ENCODE measurements at places on chromosomes 2 and 18.

DNA sequence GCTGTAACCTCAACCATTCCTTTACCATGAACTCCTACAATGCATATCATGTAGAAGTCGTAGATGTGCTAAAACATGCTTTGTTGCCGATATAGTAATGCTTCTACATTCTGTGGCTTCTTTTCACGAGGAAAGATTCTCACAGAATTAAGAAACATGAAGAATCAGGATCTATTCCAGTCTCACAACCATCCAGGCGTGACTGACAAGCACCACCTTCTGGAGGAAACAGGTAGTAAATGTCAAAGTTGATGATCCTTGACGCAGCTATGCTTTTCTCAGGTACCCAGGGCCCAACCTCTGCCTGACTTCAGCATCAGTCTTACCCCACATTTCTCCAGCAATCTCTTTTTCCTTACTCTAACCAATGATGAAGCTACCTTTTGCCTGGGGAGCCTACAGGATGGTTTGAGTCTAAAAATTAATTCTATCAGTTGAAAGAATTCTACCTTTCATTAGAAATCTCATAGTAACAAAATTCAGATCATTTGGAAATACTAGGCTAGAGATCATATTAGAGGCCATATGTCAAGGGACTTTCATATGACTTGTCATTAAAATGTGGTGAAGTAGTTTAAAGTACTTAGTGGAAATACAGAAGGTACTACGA is 123.3 kb upstream of the RND3 start:
- DNase-seq: no peak

DNA sequence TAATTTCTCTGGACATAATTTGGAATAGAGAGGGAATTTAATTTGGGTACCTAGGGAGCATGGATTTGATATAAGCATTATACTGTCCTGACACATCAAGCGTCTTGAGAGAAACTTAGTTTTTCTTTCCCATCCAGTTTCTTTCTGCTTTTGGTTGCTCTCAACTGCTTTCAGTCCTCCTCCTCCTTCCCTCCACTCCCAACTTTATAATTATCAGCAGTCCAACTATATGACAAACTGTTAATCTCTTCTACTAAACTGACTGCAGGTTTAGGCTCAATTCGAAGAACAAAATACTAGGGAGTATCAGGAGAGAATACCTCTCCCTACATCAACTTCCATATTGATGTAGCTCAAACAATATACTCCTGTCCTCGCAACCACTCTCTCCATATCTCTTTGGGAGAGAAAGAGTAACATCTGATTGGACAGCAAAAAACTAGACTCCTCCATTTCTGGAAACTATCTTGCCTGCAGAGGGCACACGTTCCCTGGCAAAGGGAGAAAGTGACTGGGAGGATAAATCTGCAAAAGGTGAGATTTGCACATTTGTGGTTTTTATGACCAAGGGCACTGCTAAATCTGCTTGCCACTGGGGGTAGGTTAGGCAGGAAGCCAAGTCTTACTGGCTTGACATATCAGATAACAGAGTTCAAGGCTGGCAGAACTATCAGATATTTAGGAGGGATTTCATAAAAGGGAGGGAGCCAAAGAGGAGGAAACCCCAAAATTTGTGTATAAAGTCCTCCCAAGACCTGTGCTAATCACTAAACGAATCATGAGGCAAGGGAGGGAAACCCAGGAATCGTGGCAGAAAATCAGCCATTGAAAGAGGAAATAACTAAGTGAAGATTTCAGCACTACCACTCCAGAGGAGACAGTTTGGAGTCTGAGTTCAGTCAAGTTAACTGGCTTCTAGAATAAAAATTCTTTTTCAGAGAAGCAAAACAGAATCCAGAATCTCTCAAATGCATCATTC is 40.0 kb downstream of the ICA1L start:
- no peak for DNase-seq

DNA sequence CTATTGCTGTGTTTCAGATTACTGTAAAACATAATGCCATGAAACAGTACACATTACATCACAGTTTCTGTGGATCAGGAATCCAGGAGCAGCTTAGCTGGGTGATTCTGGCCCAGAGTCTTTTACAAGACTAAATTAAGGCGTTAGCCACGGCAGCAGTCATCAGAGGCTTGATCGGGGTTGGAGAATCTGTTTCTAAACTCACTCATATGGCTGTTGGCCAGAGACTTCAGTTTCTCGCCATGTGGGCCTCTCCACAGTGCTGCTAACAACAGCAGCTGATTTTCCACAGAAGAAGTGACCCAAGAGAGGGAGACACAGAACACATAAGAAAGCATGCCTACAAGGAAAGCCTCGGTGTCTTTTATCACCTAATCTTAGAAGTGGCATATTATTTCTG is 89.2 kb upstream of the MYO3B start:
- no peak for DNase-seq

GRCh38 chr2:175247159-175247558 is 65.6 kb upstream of the ATP5MC3 start:
- no peak for DNase-seq

- DNase-seq: no peak
These were observed 19.5 kb downstream of the RALBP1 start for GRCh38 chr18:9494778-9495331.

DNA sequence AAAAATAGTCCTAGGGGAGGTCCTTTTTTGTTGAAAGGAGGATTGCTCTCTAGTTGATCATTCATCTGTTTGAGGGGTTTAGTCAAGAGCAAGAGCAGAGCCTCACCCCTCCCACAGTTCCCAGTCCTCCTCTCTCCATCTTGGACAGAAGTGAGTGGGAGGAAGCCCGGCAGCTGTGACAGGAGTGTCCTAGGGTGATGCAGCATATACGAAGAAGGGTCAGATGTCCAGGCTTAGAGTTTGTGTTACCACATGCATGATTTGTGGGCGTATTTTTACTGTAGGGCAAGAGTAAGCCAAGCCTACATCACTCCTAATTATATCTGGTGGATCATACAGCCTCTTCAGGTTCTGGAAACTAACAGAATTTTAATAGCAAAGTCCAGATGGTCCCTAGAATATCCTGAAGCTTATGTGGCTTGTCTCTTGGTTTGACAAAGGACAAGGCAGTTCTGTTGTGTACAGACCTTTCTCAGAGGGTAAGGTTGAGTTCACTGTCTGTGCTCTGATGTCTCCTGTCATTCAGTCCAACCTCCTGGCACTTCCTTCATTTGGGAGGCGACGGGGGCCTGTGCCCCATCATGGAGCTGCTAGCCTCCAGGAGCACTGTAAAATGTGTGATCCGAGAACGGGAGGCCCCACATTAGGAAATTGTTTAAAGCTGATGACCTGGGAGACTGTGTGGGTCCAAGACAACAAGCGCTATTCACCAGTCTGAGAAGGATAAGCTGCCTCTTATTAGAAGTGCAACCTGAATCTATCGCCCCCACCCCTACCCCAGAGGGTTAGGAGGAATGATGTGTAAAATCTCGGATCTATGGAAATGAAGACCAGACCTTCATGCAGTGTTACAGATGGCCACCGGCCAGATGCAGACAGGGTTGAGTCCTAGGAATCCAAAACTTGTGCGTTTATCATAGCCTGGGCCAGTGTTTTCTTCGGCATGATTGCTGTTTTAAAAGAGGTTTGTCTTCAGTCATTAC is 6.9 kb downstream of the CEP68 start:
- DNase-seq: no peak

- DNase-seq: no peak
These were observed 7.5 kb downstream of the NEU2 start for GRCh38 chr2:233039846-233040530.

GRCh38 chr2:238820916-238821315 is 27.0 kb upstream of the TWIST2 start:
- DNase-seq: no peak

GRCh38 chr2:61262699-61263098 is 100.7 kb downstream of the C2orf74 start:
- no peak for DNase-seq

DNA sequence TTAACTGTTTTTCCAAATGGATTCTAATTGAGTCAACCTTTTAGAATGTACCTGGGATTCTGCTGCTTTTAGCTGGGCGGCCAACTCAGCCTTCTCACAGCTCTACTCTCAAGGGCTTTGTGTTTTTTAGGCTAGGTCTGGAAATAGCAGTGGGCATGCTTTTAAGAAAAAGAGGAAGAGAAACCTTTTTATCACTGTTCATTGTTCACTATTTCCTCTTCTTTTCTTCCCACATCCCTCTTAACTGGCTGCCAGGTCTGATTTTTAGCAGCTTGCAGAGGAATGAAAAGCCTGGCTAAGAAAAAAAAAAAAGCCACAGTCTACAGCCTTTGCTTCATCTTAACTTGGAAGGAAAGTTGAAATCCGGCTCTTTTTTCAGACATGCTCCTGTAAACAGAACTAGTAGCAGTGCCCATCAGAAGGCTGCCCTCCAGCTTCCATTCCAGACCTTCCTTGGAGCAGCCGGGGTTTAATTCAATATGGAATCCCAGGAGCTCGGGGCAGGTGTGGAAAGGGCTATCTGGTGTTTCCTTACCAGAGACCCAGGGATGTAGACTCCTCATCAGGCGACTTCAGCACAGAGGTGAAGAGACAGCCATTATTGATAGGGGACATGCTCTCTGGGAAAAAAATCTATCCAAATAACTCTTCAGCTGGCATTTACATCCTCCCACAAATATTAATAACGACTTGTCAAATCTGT is 230.7 kb downstream of the MYO3B start:
- no peak for DNase-seq

- no peak for DNase-seq
These were observed 2.4 kb upstream of the RBM45 start for GRCh38 chr2:178109813-178110212.

GRCh38 chr18:7023063-7023580 is 94.5 kb downstream of the LAMA1 start:
- DNase-seq: no peak

DNA sequence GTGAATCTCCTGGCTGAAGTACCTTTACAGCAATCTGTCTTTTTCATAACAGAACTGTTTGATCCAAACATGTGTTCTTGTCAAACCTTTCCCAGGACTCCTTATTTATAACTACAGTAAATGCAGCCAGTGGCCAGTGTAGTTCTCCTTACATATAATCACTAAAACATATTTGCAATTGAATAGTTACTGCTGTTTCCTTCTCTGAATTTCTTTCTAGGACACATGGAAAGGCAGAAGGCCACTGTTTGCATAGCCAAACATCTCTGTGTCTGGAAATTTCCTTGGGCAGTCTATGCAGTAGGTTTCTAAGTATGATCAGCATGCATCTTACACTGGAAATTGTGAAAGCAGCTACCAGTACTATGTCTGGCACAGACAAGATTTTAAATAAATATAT is 57.4 kb upstream of the COL3A1 start:
- no peak for DNase-seq

DNA sequence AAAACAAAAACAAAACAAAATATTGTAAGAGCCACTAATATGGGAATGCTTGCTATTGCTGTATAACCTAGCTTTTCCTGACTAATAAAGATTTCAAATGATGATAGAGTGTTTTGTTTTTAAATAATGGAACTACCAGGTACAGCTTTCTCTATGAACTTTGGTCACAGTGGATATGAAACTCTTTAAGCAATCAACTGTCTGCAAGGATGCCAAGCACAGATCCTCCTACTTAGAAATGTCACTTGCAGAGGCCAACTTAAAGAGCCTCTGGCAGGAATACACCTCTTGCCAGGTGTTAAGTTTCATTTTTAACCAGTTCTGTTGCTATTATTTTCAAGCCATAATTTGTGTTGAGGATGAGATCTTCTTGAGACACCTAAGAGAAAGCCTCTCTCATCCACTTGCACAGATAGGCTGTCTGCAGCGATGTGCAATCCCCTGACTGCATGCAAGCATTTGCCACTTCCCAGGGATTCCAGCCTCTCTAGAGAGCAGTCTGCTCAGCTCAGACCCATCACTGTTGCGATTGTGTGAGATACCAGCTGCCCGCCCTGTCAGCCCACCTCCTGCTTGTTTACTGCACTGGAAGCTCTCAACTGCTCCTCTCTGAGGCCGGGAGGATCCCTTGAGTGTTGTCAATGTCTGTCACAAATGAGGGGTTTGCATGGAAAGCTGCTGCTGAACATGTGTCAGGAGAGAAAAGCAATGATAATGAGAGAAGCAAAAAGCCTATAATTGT is 86.1 kb upstream of the SCG2 start:
- DNase-seq: no peak

- DNase-seq: no peak
These were observed 127.9 kb downstream of the ZNF532 start for GRCh38 chr18:58992301-58993231.

GRCh38 chr18:35810520-35810919 is 162.0 kb upstream of the RMP24 start:
- no peak for DNase-seq

DNA sequence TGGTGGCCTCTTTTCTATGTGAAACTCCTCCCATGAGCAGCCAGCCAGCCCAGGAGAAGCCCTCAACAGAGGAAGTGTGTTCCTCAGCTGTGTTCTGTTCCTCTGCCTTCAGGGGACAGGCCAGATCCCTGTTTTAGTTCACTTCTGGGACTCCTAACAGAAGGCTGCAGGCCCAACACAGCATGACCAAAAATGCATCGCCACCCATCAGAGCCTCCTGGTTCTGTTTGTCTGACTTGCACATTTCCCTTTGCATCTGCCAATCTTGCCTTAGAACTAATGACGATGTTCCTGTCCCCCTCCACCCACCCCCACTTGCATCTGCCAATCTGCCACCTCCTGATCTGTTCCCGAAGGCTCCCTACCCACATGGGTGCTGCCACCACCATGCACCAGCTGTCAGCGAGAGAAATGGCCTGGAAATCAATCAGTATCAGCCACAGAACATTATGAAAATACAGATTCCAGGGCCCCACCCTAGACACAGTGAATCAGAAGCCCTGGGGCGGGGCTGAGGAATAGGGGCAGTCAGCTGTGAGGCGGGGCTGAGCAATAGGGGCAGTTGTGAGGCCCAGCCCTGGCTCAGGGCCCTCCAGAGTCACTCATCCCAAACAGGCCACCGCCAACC is 51.0 kb downstream of the FAM168B start:
- no peak for DNase-seq

DNA sequence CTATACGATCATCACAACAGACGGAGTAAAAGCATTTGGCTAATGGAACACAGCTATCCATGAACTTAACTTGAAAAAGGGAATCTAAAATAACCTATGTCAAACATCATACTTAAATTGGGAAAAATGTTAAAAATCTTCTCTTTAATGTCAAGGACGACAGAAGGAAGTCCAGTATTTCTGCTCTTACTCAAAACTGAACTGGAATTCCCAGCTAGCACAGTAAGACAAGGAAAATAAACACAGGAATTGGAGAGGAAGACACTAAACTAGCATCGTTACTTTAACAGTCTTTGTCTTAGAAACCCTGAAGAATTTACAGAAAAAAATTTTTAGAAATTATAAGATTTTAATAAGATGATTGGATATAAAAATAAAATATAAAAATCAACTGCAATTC is 112.6 kb downstream of the HDAC4 start:
- DNase-seq: no peak

- DNase-seq: no peak
These were observed 37.1 kb downstream of the PIEZO2 start for GRCh38 chr18:11112286-11112685.

DNA sequence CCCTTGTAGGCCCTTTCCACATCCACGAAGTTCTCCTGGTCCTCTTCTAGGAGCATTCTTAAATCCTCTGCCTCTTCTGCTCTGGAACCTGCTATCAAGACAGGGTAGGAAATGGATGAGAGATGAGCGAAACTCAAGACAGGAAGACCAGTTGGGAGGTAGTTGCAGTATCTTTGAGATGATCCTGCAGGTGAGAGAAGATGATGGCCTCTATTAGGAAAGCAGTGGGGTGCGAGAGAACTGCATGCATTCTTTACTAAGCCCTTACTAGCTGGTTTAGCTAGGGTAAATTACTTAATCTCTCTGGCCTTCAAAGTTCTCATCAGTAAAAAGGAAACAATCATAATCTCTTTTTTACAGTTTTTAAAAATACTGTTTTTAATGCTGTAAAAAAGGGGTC is 47.0 kb downstream of the VSNL1 start:
- no peak for DNase-seq

GRCh38 chr2:215933151-215933550 is 80.2 kb downstream of the MREG start:
- DNase-seq: no peak
